ENCODE measurements at places on chromosomes 5 and 9.

DNA sequence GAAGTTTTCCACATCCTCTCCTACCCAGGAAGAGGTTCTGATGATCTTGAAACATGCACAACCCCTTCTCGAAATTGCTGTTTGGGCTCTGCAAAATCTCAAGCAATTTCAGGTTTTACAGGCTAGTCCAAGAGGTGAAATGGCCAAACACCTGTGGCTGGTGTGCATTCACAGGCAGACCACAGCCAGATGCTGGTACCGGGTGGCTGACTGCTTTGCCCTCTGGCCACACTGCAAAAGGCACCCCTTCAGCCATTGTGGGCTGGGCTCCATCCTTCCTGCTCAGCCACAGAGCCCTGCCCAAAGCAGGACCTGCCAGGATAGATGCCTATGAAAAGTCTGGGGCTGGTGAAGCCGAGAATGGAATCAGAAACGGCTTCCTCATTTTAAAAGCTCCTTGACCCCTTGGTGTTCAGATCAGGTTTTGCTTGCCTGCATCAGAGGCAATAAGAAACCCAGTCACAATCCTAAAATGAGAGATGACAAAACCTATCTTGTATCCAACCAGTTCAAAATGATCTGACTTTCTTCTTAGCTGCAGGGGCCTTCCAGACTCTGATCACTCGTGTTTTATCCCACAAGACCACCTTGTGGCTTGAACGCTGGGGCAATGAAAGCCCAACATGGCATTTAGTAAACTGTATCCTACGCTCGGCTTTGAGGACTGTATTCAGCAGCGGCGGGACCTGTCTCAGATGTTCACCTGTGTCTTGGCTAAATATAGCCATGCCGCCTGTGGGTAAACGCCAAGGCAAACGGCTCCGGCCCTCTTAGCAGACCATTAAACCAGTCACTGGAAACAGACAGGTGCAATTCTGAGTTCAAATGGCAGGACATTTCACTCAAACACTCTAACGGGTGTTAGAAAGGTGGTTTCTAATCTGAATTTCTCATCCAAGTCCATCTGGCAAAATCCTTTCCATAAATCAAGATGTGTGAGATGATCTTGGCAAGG is 49.6 kb downstream of the EPB41L4B start:
- H3K4me3 ChIP-seq: no peak overlapping the region
- H3K36me3 ChIP-seq: no peaks in the 10 kb centered on the region
- H3K27ac ChIP-seq: no peak overlapping the region
- H3K27me3 ChIP-seq: peaks cover 3% of the 10 kb centered on the region

DNA sequence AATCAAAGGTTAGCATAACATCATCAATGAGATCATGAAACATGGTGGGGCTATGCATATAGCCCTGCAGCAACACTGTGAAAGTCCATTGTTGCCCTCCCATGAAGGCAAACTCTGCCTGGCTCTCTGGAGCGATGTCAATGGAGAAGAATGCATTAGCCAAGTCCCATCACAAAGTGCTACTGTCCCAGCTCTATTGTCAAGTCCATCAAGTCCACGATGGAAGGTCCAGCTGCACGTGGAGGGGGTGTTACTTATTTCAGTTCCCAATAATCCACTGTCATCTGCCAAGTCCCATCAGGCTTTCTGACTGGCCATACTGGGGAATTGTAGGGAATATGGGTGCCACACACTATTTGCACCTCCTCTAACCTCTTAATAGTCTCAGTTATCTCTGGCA is 10.8 kb downstream of the DMAC1 start:
- no peaks in the 10 kb centered on the region for H3K27me3 ChIP-seq
- no peak overlapping the region for H3K4me3 ChIP-seq
- peaks cover 15% of the 10 kb centered on the region for H3K36me3 ChIP-seq
- DNase-seq: no peak
- H3K4me1 ChIP-seq: peaks cover 5% of the 10 kb centered on the region

- H3K4me1 ChIP-seq: no peaks in the 10 kb centered on the region
- DNase-seq: no peak
- no peak overlapping the region for H3K27ac ChIP-seq
- no peaks in the 10 kb centered on the region for H3K36me3 ChIP-seq
- H3K4me3 ChIP-seq: no peak overlapping the region
These were observed 117.9 kb downstream of the BNC2 start for GRCh38 chr9:16752601-16753000.

GRCh38 chr9:116327701-116328405 is 174.3 kb downstream of the PAPPA start:
- no peaks in the 10 kb centered on the region for H3K4me1 ChIP-seq
- H3K27me3 ChIP-seq: peaks cover 6% of the 10 kb centered on the region
- H3K27ac ChIP-seq: no peak overlapping the region
- no peak overlapping the region for H3K4me3 ChIP-seq

DNA sequence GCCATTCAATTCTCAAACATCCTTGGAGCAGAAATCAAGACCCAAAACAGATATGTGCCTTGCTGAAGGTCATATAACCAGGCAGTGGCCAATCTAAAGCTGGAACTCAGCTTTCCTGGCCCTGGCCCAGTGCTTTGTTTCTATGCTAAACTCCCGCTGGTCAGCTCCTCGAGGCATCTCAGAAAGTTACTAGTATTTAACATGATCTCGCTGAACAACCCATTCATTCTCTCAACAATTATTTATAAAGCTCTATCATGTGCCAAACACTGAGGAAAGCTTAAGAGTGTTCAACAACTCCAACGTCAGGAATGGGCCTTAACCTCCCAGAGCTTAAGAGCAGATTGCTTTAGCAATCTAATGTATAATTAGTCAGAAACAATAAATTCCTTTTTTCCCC is 54.0 kb downstream of the FOXD1 start:
- H3K4me1 ChIP-seq: peaks cover 3% of the 10 kb centered on the region
- H3K36me3 ChIP-seq: no peaks in the 10 kb centered on the region
- H3K27me3 ChIP-seq: peaks cover 30% of the 10 kb centered on the region
- H3K4me3 ChIP-seq: no peak overlapping the region
- DNase-seq: no peak
- H3K27ac ChIP-seq: no peak overlapping the region
